ENCODE measurements at places on chromosomes 13 and 19.
A peak's percentile ranks its signal among the peaks of the same experiment; 100 is the strongest.

DNA sequence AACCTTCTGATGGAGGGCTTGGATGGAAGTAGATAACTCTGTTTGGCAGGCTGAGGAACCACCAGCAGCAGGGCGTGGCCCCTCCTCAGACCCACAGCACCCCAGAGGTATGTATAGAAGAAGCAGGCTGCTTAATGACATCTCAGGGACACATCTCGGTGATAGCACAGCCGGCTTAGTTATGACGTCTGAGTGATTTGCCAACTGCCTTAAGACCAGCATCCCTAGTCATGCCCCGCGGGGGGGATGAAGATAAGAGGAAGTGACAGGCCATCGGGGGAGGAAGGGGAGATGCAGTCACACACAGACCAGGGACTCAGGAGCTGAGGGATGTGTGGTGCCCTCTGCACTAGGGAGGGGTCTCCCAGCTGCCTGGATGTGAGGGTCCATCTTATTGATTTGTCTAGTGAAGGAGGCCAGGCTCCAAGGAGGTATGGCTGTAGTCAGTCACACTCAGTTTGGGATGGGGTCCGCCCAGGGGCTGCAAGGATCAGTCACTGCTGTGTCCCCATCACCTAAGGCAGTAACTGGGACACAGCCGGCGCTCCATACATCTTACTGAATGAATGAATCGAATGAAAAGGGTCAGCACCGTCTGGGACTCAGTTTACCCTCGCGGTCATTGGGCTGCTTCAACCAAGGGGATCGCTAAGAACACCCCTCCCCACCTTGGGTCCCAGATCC, 19.2 kb upstream of the ERCC1 start:
- no peak for DNase-seq

GRCh38 chr19:29478578-29479565, 46.9 kb upstream of the VSTM2B start:
- no peak for DNase-seq

DNA sequence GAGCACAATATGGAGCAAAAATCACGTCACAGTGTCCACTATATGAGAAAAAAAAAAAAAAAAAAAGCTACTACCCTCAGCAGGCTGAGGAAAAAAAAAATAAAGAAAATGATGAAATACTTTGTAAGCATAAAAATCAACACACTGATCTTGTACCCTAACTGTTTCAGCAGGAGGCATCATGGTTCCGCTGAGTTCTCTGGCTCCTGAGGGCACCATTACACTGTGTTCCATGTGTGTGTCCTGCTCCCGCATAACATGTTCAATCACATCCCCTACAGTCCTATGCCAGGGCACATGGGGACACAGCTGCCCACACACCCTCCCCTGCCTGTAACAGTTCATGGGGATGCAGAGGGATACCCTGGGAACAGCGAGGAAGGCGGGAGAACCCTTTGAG, 33.5 kb downstream of the DOCK9 start:
- no peak for DNase-seq

- DNase-seq: no peak
These were observed 21.9 kb upstream of the NCCRP1 start for GRCh38 chr19:39174558-39175544.

GRCh38 chr13:91661692-91662490, 263.5 kb downstream of the GPC5 start:
- no peak for DNase-seq

DNA sequence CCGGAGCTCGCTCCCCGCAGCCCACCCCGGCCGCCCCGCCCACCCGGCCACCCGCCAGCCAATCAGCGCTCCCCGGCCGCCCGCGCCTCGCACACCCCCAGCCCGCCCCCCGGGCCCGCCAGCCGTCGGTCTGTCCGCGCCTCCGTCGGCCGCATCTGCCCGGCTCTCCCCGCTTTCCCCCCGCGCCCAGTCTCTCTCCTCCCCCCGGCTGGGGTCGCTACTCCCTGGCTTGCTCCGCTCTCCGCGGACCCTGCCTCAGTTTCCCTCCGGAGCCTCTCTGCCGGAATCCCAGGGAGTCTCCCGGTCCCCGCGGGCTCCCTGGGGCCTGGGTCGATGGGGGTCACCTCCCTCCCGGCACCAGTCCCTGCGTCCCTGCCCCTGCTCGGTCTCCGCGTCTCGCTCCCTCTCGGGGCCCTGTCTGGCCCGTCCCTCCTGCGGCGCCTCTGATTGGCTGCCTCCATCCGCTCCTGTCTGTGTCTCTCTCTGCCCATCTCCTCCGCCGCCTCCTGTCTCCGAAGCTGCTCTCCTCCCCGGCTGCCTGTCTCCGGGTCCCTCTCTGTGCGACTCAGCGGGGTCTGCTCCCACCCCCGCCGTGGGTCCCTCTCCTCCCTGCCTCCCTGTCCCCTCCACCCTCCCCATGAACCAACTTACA, 484 bp downstream of the IL11 start:
- no peak for DNase-seq

- peak; percentile 32 for DNase-seq
These were observed 2.7 kb upstream of the RASAL3 start for GRCh38 chr19:15466851-15467733.

DNA sequence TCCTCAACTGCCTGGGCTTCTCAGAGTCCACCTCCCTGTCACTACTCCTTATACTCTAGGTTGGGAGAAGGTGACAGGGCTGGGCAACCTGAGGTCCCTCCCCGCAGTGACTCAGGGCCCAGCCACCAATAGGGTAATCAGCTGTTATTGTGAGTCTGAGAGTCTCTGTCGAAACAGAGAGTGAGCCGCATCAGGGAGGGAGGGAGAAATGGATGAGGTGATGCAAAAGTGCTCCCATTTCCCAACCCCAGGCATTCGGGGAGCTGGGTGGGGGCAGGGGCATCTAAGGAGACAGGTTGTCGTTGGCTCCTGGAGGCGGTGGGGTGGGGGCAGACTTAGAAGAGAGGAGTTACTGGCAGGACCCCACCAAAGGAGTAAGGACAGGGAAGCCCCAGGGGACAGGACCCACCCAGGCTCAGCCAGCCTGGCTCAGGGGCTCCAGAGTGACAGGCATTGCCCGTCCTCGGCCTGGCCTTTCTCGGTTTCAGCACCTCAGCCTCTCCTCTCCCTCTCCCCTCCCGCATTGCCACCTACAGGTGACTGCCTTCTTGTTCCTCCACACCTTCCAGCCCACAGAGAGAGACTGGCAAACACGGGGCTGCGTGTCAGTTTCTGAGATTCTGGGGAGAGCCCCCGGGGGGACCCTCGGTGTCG, at the start of gene DMKN:
TSS of gene DMKN (minus strand) at position 22 of the 654 bp plus-strand sequence. CDS start 174 bp downstream, outside the sequence.
- no peak for DNase-seq

DNA sequence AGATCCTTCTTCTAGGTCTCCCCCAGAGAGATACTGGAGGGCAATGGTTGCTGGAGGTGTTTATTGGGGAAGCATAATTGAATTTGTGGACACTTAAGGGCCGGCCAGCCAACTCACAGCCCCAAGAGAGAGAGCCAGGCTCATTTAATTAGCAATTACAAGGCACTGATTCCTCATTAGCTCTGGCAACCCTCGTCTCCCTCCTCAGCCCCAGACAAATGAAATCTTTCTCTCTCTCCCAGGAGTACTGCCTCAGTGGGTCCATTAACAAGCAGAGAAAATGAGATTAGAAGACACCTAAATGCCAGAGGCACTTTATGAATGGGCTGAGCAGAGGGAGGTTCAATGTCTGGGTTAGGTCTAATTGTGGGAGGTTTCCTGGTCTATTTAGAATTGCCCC, 19.0 kb upstream of the FEM1A start:
- no peak for DNase-seq

DNA sequence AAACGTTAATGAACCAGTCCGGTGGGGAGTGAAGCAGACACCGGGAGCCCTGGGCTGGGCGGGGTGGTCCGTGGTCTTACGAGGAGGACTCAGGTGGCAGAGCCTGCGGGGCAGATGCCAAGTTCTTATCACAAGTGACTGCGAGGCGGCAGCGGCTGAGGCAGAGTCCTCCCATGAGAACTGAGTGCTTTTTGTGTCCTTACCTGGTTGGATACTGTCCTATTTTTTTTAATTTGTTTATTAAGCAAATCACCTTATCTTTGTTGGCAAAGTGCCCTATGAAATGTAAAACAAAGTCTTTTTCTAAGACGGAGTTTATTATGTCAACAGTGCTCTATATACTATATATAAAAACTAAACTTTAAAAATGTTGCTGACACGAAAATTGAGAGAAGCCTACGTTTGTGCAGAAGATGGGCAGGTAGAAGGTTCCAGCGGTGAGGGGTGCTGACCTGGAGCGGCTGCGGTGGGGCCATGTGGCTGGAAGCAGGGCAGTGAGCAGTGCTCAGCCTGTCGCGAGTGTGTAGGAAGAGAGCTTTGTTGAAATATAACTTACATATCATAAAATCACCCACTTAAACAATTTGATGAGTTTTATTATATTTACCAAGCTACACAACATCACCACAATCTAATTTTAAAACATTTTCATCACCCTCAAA, 82.2 kb downstream of the ATP11A start:
- DNase-seq: no peak

GRCh38 chr19:46413262-46414031, at the start of gene CCDC8:
Gene CCDC8 (minus strand): TSS chr19:46413564. CDS start chr19:46412810, 754 bp downstream.
- no peak for DNase-seq

DNA sequence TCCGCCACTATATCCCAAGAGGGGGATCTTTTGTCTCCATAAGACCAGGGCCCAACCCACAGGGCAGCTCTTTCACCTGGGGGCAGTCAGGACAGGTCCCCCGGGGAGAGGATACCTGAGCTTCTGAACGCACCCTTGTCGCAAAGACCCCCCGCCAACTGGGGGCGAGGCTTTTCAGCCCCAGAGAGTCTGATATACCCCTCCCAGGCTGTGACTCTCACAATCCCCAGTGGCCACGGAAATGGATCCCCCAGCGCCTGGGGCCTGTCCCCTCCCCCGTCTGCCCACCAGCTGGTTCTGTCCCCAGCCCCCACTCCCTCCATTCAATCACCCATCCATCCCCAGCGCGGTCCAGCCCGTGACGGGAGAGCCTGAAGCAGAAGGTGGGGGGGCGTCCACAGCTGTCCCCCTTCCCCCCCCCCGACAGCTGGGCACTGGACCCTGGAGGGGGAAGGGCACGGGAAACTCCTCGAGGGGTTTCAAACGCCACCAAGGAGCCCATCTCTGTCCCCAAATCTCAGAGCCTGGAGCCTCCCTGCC, 823 bp downstream of the DOCK6 start:
- no peak for DNase-seq

- no peak for DNase-seq
These were observed 1.8 kb upstream of the NMRK2 start for GRCh38 chr19:3931041-3931440.

DNA sequence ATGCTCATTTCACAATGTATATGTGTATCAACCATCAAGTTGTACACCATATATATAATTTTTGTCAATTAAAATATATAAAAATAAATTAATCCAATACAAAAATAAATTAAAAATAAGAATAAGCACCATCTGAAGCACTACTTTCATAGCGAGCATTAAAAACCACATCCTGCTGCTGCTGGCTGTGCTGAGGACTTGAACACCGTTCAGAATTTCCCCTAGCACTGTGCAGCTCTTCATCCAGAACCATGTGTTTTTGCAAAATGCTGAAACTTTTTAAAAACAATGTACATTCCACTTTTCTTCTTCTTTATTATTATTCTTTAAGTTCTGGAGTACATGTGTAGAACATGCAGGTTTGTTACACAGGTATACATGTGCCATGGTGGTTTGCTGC, 40.0 kb upstream of the FOXO1 start:
- no peak for DNase-seq

All from stimulated activated CD4-positive, alpha-beta T cell treated with anti-CD3 and anti-CD28 coated beads, Interleukin-1b, Interleukin-23, amount 100 ng/mL, for 4 hours (primary cell).